ENCODE measurements at places on chromosomes 11 and 22.
A peak's percentile ranks its signal among the peaks of the same experiment; 100 is the strongest.

- DNase-seq: no peak
Observed at GRCh38 chr22:42872821-42873220, 15.7 kb upstream of the ARFGAP3 start.

- no peak for DNase-seq
Observed at GRCh38 chr11:7561562-7561961, 47.8 kb downstream of the PPFIBP2 start.

- no peak for DNase-seq
Observed at GRCh38 chr22:37521236-37521739, 2.1 kb upstream of the CARD10 start.

DNA sequence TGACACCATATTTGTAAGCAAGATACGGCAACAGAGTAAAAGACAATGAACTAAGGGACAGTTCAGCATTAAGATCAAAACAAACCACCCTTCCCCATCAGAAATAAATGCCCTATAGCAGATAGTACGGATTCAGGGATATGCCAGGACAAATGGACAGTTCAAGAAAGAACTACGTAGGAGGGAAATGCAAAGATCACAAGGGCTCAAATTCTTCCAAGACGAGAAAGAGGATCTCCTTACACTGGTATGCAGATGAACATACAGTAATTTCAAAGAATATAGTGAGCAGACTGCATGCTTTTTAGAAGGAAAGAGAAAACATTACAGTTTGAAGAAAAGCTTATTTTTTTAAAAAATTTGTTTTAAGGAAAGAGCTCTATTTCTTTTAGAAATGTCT lies 124.7 kb upstream of the APOA1 start:
- DNase-seq: no peak

GRCh38 chr11:126663749-126664592 lies 308.5 kb downstream of the ST3GAL4 start:
- DNase-seq: no peak

- DNase-seq: no peak
Observed at GRCh38 chr22:17346578-17346977, 22.7 kb upstream of the CECR2 start.

GRCh38 chr11:112223121-112223520 lies 3.1 kb upstream of the PTS start:
- no peak for DNase-seq

DNA sequence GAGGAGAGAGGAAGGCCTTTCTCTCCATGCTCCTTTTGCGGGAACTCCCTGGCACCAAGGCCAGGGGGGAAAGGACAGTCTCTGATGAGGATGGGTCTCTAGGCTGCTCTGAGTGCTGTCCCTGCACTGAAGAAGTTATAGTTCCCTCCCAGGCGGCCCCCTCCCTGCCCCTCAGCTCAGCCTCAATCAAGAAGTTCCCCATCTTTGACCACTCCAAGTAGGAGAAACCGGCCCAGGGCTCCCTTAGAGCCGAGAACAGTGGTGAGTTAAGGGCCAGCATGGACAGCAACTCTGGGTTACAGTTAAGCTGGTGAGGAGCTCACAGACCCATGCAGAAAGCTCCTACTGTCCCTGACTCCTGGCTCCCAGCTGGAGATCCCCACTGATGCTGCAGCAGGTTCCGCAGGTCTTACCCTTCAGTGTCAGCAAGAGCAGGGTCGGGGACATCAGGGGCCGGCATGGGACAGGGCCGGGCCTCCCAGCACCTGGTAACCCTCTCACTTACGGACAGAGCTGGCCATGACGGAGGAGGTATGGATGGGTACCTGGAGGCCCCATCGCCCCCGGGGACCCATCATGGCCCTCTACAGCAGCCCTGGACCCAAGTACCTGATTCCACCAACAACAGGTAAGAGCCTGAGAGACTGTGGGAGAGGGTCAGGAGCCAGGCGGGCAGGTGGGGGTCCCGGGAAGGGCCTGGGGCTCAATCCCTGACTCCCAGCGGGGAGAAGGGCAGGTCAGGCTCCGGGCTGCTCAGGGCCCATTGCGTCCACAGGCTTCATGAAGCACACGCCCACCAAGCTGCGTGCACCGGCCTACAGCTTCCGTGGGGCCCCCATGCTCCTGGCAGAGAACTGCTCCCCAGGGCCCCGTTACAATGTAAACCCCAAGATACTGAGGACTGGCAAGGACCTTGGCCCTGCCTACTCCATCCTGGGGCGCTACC lies 4.2 kb downstream of the SCGB1C1 start:
- no peak for DNase-seq

DNA sequence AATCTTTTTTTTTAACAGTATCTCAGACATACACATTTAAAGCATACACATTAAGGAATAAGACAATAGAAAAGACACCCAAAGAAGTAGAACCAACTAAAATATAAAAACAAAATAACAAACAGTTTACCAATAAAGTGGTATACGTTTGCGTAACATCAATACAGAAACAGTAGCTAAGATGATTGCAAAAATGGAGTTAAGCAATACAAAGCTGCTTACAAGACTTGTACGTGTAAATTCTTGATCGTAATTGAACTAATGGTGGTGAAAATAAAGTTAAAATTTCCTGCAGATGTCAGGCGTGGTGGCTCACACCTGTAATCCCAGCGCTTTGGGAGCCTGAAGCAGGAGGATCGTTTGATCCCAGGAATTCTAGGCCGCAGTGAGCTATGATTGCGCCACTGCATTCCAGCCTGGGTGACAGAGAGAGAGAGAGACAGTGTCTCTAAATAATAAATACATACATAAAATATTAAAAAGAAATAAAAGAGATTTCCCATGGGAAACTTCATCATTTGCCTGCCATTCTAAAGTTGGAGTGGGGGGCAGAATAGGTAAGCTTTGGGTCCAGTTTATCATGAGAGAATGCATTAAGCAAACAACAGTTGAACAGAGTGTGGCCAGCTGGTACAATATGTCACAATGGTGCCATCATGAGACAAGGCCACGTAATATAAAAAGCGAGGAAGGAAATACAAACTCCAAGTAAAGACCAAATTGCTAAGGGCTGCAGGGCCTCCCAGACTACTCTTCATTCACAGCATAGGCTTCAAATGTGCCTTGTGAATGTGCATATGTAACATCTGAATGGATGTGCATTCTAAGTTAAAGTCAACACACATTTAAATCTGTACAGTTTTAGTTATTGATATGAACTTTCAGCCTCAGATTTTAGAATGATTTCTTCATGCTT lies 38.9 kb upstream of the EED start:
- no peak for DNase-seq

DNA sequence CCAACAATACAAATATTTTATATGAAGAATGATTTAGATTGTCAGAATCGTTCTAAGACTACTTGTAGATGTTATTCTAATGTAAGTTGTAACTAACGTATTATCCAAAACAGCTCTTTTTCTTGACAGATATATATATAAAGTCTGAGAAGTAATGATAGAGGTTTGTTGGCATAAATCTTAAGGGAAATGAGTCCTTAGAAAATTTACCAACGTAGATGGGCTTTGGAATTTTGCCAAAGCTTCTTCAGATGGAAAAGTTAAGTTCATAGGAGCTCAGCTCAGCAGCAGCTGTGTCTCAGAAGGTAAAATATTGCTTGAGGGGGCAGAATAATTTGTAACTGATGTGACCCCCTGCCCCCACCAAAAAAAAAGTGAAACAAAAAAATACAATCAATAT lies 66.7 kb downstream of the BID start:
- no peak for DNase-seq

DNA sequence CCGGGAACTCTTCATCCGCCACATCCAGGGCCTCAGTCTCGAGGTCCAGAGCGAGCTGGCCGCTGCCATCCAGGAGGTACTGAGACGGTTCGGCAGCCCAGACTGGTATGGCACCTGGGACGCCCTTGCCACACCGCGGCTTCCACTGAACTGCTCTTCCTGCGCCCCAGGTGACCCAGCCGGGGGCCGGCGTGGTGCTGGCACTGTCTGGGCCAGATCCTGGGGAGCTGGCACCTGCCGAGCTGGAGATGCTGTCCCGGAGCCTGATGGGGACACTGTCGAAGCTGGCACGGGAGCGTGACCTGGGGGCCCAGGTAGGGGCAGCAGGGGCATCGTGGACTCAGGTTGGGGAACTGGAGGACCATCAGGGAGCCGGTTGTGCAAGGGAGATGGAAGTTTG lies 1.4 kb downstream of the CCDC88B start:
- no peak for DNase-seq

- peak; percentile 64 for DNase-seq
Observed at GRCh38 chr11:36022882-36023281, 79.0 kb downstream of the LDLRAD3 start.

DNA sequence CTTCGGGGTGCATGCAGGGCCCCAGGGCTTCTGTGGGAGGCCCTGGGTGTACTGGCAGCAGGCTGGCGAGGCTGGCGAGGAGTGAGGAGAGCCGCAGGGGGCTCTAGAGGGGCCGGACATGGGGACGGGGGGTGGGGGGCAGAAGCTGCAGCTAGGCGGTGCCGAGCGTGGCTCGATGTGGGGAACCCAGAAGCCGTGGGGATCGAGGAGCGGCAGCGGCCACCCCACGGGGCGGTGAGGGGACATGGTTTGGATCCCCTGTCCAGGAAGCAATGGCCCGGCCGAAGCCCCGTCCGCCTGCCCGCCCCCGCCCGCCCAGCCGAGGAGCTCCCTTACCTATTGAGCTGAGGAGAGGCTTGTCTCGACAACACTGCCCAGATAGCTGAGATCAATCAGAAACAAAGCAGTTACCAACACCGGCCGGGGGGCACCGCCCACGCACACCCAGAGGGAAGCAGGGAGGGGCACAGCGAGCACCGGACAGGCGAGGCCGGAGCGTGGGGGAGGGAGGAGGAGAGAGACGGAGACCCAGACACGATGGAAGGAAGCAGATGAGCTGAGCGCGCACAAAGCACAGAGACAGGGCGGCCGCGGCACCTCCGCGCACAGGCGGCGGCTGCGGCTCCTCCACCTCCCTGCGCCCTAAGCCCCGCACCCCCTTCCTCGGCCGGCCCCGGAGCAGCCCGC lies 38.7 kb downstream of the IGSF9B start:
- DNase-seq: no peak

- DNase-seq: no peak
Observed at GRCh38 chr11:128291835-128292234, 295.5 kb downstream of the ETS1 start.

DNA sequence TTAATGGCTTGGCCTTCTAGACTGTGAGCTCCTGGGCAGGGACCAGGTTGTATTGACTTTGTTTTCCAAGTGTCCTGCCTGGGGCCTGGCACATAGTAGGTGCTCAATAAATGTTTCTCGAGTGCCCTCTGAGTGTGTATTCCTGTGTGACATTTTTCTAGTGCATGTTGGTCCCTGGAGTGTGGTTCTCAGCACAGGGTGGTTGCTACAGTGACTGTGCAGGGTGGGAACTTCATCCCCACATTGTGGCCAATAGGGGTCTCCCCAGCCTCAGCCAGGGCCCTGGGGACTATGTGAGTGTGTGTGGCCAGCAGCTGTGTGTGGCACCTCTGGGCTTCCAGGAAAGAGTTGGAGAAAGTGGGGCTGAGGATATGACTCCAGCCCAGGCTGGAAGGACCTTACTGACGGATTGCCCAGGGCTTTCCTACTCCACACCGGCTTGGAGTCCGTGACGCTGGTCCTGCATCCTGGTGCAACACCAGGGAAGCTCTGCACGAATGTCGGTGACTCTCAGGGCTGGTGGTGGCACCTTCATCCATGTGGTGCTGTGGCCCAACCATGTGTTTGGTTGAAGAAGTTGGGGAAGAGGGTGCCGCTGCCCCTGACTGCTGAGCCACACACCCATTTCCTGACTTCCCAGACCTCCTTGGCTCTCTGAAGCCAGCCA lies 9.0 kb upstream of the MARK2 start:
- DNase-seq: no peak

- no peak for DNase-seq
Observed at GRCh38 chr22:21448627-21449416, 18.4 kb upstream of the TMEM191C start.

DNA sequence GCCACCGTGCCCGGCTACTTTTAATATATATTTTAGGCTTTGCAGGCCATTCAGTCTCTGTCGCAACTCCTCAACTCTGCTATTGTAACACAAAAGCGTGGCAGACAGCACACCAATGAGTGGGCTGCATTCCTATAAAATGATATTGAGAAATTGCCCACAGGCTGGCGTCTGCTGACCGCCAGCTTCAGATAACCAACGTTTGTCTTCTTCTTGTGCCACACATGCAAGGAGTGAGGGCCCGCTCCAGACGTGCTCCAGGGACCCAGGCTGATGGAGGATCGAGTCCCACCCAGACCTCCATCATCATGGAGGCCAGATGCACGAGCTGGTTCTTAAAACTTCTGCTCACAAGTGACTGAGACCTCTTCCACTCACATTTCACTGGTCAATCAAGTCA lies 35.4 kb upstream of the LINC01488 start:
- DNase-seq: no peak

DNA sequence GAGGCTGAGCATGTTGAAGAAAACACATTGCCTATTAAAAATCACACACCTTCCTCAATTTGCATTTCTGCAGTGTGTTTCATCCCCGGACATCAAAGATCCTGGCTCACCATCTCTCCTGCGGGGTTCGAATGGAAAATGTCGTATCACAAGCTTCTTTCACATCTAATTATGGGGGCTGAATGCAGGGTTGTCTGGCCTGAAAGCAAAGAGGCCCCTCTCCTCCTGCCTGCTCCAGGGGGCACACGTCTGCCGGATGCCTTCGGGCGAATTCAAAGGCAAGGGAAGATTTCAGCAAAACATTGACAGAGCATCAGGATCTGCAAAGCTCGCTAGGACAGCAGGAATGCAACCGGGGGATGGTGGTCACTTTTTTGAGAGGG lies 1447.7 kb downstream of the TBC1D22A start:
- no peak for DNase-seq

DNA sequence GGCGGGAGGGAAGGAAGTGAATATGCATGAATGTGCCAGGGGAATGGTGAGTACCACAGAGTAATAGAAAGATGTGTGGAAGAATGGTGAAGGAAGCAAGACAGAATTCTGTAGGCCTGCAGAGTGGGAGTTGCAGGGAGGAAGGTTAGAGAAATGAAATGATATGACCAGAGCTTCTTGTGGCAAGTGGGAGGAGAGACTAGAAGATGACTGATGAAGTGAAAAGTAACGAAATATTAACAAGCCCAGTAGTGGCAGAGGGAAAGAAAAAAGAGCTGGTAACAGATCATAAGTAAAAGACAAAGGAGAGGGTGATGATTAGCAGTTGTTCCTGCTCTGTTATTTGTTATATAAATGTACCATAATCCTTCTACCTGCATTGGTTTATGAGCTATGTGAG lies 1.0 kb upstream of the ALKBH8 start:
- no peak for DNase-seq

- no peak for DNase-seq
Observed at GRCh38 chr22:35051013-35051535, 14.9 kb upstream of the ISX start.

DNA sequence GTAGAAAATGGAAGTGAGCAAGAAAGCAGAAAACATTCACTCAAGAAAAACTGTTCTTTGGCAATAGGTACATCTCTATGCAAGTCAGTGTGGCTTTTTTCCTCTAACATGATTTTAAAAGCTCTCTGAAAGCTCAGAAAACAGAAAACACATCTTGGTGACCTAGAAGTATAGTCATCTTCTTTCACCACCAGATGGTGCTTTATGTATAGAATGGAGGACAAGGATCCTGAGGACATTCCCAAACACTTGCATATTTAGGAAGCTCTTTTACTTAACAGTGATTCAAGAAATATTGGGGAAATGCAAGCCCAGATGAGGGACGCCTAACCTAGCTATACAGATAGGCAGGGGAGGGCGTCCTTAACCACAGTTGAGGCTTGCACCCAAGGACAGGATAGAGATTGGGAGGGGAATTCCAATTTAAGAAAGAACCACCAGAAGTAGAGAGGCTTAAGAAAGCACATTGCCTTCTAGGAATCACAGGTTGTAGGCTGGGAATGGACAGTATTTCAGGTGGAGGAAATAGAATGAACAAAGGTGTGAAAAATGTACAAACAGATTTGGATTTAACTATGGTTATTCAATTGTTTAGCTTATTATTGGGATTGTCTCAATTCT lies 13.8 kb upstream of the CCDC81 start:
- DNase-seq: no peak
